ENCODE measurements at places on chromosomes 3 and 15.

- no peak for DNase-seq
Observed at GRCh38 chr3:71050166-71050537, 533.4 kb downstream of the FOXP1 start.

DNA sequence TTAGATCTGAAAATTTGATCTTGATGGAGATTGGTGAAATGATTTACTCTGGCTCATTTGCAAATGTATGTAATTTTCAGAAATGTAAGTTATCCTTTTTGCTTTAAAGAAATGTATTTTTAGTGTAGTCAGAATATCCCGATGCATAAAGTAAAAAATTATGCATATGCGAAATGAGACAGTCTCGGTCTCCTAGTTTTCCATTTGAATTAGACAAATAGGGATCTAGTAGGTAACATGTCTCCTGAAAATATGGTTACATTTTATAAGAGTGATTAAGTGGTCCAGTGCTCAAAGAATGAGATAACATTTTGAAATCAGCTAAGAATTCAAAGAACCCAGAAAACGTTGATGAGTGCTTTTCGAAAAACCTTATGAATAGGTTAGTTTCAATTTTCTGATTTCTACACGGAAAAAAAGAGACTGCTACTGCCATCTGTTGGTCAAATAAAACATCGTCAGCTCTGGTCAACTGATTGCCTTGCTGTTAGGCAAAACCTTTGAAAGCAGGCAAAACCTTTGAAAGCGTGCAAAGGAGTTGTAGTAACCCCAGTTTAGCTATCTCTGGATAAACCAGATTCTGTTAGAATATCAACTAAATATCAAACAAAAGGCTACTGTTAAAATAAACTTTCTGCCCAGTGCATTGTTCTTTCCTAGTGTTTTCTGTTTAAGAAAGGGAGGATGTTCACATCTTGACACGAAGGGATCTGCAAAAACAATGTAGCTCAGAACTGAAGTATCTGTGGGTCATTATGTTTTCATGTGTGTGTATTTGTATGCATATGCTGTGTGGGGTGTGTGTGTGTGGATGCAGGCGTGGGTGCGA, 59.3 kb upstream of the CHMP2B start:
- DNase-seq, result no peak

- peak; percentile 12 for DNase-seq
Observed at GRCh38 chr3:33372218-33373081, 67.8 kb downstream of the UBP1 start.

DNA sequence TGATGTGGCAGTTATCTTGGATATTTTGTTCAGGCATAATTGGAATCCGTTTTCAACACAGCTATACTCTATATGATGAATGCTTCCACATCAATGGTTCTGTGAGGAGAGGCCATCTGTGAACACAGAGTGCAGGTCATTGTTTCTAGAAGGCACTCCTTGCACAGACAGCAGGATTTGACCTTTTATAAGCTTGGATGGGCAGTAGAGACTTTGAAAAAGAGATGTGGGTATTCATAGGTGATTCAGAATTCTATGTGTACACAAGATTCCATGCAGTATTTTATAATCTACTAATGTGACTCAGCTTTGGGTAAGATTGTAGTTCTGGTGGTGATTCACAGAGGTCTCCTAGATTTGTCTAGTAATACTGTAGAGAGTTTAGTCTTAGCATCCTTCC, 12.5 kb downstream of the ARPP21 start:
- DNase-seq, result no peak

- DNase-seq, result no peak
Observed at GRCh38 chr3:152968388-152969024, 133.6 kb downstream of the P2RY1 start.

DNA sequence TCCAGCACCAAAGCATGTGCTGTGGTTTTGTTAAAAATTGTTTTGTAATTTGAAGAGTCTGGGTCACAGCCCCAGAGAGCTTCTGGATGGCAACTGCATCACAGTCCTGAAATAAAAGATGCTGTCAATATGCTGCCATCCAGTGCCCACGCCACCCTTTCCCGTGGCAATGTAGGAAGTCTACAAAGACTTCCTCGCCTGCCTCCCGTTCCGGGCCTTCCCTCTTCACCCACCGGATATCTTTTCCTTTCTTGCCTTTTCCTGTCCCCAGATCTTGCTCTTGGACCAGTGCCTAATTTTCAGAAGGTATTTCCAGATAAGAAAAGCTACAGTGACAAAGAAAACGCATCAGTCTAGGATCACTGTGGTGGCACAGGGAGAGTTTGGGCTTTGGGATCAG, 85.3 kb upstream of the RNU6-1 start:
- DNase-seq, result no peak

DNA sequence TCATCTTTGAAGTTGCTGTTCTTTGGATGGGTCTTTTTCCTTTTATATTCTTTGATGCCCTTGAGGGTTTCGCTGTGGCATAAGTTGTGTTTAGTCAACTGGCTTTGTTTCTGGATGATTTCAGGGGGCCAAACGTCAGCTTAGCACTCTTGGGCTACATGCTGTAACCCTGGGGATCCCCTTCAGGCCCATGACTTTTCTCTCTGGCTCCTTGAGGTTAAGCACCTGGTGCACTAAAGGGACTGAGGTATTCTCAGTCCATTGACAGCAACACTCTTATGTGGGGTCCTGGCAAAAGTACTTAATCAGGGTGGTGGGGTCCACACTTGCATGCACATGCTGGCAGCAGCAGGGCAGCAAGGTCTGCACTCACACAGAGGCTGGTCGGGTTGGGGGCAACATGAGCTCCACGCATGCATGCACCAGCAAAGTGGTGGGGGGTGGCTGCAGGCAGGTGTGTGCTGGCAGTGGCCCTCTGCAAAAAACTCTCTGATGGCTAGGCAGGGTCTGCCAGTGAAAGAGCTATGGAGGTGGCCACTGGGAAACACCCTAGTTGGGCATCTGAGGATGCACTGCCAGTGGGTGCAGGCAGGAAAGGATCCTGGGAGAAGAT, 38.1 kb upstream of the CD200R1L start:
- no peak for DNase-seq

- no peak for DNase-seq
Observed at GRCh38 chr15:89670971-89671560, 8.1 kb downstream of the PLIN1 start.

DNA sequence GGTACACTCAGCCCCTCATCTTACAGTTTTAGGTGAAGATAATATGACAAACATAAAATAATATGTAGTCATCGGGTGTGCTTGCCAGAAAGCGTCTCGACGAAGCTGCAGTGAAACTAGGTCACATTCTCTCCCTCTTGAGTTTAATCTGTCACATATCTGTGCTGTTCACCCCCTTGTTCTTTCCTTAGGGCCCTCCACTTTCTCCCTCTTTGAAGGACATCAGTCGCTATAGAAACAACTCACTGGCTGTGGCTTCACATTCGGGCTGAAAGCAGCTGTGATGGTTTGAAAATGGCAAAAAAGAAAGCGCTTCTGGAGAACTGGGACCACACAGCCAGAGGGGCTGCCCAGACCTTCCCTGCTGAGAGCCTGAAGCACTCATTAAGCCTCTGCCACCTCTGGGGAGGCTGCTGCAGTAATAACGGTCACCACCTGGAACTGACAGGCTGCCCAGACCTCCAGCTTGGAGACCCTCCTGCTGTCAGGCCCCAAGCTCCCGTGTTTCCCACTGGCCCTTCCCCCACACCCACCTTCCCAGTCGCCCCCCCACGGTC, 50.3 kb downstream of the ABTB1 start:
- DNase-seq, result no peak

DNA sequence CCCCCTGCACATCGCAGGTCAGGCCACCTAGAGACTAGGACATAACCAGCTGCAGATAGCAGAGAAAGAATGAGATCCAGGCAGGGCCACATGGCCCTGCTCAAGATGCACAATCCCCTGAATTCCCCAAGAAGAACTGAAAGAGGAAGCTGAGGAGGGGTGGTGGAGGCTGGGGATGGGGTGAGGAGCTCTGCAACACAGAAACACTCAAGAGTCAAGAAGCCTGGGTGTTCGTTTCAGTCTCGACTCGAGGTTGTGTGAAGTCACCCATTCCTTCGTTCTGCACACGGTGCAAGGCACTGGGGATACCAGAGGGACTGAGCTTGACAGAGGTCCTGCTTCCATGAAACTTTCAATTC, 62.0 kb downstream of the TLE3 start:
- no peak for DNase-seq

DNA sequence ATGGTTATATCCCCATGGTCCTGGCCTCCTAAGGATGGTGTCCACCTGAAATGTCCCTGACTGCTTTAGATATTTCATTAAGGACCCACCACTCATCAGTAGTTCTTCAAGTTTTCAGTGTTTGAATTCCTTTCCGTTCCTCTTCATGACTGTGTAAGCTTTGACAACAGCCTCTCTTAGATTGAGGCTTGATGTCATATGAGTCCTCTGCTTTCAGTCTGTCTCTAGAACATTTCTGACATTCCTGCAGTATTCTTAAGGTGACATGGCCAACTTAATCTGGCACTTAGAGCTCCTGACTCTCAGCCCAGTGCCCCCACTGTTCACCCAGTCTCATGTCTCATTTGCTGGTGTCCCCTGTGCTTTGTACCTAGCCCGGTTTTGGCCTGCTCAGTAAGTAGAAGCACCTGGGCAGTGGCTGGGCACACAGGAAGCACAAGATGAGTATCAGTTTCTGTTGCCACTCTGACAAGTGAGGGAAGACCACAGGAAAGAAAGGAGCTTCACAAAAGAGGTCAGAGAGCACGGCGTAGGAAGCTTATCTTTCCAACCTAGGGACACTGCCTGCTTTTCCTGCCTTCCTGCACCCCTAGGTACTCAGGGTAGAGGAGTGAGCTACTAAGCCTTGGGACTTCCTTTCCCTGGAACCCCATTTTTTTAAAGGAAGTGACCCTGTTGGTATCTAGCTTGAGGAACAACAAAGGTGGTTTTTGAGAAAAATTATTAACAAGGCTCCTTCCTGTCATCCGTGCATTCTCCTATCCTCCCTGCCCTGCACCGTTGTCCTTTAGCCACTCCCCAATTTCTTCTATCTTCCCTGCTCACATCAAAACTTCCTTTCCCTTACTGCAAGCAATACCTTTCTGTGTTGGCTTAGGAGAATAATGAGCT, 103.1 kb downstream of the KLHL25 start:
- DNase-seq, result no peak

DNA sequence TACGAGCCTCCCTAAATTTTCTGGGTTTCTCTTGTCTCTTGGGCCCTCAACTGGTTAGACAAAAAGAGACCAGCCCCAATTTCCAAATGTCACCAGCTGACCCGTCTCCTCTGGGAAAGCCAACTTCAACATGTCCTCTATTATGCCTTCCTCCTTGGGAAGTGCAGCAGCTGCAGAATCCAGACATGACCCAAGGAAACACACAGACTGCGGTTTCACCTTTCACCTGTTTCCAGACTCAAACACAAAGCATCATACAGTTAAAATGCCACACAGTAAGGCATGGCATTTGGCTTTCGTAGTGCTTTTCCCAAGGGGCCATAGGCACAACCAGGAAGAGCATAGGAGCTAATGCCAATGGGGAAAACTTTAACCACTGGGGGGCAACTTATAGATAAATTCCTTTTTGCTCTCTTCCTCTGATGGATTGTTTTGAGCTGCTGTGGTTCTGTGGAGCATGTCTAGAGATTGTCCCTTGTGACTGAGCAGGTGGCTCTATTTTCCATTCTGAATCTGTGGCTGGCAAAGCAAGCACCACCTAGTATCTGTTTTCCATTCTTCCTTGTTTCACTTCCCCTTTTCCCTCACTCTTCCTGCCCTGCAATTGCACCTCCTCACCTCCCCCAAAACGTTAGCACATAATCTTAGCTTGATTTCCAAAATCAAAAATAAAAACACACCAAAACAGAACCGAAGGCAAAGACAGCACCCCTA, 49.3 kb downstream of the HHLA2 start:
- no peak for DNase-seq

DNA sequence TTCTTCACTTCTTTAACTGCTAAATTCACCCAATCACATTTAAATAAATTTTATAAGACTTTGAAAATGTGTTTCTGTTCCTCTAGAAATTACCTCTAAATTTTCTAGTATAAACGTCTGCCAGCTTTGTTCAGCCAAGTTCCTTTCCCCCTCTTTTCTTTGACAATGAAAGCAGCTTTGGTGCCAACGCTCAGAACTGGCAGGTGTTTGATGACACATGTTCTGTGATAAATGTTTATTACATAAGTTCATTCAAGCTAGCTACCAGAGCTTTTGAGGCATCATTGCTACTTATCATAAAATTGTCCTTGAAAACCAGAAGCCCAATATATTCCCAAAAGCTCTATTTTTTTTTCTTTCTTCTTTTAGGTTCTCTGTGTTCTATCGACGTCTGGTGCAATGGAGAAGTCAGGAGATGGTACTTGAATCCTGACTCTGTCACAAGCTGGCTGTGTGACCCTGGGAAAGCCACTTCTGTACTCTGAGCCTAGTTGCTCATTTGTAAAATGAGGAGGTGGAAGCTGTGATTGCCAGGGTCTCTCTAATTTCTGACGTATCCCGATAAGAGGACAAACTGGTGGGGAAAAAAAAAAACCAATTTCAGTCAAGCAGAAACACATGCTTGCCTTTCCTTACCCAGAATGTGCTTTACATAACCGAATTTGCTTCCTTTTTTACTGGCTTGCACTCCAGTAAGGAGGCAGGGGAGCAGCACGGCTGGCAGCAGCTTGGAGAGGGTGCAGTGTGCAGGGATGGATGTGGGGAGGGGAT, 187.1 kb upstream of the LPP start:
- DNase-seq, result no peak

DNA sequence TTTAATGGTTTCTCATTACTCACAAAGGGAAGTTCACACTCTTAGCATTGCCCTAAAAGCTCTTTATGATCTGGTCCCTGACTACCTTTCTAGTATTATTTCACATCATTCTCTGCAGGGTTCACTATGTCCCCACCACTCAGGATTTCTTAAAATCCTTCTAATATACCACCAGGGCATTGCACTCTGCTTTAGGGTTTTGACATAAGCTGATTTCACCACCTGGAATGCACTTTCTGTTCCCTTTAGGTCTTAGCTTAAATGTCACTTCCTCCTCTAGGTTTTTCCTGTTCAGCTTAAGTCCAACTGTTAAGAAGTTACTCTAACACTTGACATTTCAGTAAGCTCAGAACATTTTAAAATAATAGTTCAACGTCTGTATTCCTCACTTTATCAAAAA, 81.7 kb downstream of the HCN4 start:
- no peak for DNase-seq

- no peak for DNase-seq
Observed at GRCh38 chr15:64582202-64582601, 121.8 kb downstream of the ZNF609 start.

GRCh38 chr3:10600296-10600714, 94.9 kb upstream of the ATP2B2 start:
- DNase-seq, result peak; percentile 66

DNA sequence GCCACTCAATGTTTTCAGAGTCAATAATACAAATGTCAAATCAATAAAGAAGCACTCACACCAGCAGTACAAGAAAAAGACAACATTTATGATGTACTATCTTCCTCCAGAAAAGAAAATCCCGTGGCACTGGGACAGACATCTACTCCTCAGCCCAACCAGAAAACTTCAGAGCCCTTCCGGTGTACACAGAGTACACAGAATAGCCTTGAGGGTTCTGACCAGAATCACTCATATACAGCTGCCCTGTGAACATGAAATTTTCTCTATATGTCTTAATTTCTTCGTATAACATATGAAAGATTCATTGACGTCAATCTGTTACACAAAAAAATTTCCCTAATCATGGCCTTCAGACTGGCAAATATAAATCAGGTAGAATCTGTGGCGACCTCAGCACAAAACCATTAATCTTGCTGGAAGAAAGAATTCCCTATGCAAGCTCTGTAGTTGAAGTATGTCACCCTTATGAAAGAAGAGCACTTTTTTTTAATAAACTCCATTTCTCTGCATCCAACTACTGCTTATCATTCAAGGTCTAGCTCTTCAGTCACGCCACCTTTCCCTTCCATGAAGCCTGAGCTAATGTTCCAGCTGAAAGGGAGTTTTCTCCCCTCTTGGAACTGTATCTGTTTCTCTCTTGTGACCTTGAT, 53.8 kb upstream of the PLAAT1 start:
- DNase-seq, result no peak
